CD14-positive monocyte (primary cell): ENCODE measurements at places on chromosomes 13 and 19. TPM values are rescaled to one million over a fixed set of nuclear protein-coding genes. Genes with fewer than 3 reads are reported as not detected.
A peak's percentile ranks its signal among the peaks of the same experiment; 100 is the strongest.

- DNase-seq: peak; percentile 81
Measured at GRCh38 chr13:71591374-71591773, 275.6 kb downstream of the DACH1 start.

DNA sequence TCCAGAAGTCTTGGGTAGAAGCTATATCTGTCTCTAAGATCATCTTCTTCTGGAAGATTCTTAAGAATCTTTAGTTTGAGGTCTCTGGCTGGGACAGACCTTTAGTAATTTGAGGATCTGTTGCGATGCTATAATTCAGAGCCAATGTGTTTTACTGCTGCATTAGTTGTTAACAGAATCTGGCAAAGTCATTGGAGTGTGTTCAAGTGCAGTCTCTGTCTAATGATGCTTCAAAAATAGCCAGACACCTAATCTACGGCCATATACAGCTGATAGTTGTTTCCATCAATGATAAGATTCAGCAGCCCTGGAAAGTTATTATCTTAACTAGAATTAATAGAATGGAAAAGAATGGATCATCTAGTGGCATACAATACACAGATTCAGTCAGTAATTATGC, 72.6 kb downstream of the CDK8 start:
- no peak for DNase-seq

DNA sequence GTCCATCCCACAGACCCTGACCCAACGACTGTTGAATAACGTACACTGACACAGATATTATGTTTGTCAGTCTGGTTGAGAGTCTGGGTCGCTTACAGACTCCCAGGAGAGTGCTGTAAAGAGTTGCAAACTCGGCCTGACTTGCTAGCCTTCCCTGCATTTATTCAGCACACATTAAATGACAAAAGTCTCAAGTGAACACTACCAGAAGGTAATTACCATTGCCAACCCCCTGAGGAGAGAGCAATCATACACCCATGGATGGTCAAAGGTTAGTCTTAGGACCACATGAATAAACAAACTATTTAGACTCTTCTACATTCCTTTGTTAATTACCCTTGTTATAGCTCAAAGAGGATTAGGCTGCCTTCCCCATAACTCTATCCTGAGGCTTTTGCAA, 1048.6 kb downstream of the PCDH17 start:
- DNase-seq: no peak

Gene STARD13
- polyA plus RNA-seq: 0.47 and 0.69 TPM in 2 replicates

Gene B3GNT8
- polyA plus RNA-seq: 2.9 and 3.5 TPM in 2 replicates

GRCh38 chr13:22002893-22003292, 332.0 kb downstream of the FGF9 start:
- DNase-seq: no peak

Gene LRRC63
- polyA plus RNA-seq: 0.14 and 0.36 TPM in 2 replicates

DNA sequence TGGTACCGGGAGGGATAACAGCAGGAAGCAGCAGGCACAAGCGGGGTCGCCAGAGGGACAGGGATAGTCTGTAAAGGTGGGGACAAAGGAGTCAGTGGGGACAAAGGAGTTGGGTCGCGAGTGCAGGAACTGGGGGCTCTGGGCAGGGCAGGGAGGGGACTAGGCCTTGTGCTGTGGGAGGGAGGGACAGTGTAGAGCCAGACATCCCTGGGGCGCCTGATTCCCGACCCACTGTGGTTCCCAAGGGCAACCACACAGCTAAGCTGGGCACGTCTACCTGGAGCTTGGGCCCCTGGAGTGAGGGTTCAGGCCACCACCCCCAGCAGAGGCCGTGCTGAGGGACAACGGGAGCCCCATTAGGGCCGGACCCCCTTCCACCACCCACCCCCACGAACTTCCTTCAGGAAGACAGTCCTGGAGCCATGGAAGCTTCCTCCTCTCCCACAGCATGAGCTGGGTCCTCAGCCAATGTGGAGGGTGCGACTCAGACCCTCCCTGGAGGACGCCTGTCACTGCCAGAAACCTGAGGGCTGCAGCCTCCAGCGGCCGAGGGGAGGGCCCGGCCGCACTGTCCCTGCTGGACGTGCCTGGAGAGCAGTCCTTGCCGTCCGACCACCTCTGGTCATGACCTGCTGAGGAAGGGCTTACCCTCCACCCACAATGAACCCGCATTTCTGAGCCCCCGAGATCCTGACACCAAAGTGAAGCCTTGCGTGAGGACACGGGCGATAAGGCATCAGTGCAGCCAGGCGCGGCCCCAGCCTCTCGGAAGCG, 77.9 kb downstream of the SPACA7 start:
- no peak for DNase-seq

GRCh38 chr19:5961969-5962945, 15.7 kb downstream of the RANBP3 start:
- DNase-seq: peak; percentile 60

- DNase-seq: no peak
Measured at GRCh38 chr13:96844195-96844594, 150.1 kb downstream of the OXGR1 start.

GRCh38 chr13:75506018-75506417, 24.0 kb upstream of the TBC1D4 start:
- peak; percentile 22 for DNase-seq

DNA sequence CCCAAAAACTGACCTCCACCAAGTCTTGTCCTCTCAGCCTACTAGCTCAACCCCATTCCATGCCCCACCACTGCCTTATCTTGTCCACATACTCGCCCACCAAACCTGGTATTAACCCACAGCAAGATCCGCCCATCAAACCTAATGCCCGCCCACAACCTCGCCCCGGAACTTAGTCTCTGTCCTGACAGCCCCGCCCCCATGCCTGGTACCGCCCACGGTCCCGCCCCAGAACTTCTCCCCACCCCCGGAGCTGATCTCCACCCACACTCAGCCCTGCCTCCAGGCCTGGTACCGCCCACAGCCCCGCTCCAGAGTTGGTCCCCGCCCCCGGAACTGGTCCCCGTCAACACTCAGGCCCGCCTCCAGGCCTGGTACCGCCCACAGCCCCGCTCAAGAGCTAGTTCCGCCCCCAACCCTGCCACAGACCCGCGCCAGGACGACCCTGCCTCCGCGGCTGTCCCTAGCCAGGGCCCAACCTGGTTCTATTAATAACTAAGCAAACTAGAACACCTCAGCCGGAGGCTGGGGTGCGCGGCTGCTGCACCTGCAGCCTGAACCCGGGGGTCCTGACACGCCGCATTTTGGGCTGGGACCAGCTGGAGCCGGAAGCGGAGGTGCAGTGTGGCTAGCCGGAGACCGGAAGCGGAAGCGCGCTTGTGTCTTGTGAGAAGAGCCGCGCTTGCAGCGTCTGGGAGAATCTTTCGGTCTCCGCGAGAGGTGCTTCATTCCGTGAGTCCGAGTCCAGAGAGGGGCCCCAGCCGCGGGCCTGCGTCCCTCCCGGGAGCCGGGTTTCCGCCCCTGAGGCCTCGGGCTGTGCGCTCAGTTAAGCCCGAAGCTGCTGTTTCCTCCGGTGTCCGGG, at the start of gene ZNF557:
Gene ZNF557 (plus strand): TSS at position 662 of the 862 bp plus-strand sequence. CDS start 5,372 bp downstream, outside the sequence.
- DNase-seq: peak; percentile 97
